ENCODE measurements at places on chromosomes 4 and X.

DNA sequence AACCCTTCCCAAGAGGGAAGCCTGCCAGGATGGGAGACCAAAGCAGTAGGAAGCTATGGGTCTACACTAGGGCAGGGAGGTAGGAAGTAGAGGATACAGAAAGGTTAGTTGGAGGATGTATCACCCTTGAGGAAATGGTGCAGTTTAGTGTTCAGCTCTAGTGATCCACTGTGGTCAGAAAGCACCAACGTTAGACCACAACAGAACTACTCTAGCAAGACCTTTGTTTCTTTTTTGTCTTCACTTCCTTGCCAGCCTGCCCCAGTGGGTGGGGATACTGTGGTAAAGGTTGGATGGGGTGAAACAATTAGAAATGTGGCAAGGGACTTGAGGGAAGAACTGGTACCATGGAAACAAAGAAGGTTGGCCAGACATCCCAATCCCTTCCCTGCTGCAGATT, 83.3 kb downstream of the DDIT4L start:
- peak; percentile 95 for DNase-seq

DNA sequence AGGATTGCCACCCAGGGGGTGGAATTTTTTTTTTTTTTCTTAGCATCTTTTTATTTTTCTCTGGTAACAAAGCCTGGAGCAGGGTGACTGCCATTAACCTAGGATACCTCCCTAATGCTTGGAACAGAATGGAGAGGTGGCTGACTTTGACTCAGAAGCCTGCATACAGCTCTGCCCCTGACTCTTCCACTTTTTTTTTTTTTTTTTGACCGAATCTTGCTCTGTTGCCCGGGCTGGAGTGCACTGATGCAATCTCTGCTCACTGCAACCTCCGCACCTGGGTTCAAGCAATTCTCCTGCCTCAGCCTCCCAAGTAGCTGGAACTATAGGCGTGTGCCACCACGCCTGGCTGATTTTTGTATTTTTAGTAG, 341 bp upstream of the SLC2A9 start:
- DNase-seq, result no peak

DNA sequence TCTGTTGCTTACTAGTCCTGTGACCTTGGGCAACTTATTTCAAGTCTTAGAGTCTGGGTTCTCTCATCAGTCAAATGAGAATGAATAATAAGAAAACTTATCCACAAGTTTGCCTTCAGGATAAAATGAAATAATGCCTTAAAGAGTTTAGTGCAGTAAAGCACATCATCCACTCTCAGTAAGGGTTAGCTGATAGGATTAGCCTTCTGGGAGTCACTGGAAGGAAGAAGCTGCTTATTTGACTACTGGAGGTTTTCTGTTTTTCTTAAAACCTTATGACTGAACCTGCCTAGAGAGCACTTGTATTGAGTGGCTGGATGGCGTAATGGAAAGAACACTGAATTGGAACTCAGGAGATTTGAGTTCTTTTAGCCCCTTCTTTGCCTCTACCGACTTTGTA, 1.8 kb downstream of the RNF128 start:
- no peak for DNase-seq

DNA sequence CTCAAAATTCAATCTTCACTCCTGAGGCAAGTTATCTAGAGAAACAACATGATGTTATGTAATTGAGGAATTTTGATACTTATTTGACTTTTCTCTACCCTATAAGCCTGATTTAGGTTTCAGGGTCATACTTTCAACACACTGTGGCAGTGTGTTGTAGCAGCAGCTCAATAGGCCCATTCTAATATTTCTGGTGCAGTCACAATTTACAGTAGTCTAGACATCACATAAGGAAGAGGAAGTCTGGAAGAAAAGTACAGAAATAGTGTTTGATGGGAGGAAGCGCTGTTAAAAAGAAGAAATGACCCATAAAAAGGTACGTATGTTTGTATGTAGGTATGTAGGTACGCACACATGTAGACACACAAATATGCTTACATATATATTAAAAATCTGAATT, 194.3 kb downstream of the ARHGAP24 start:
- DNase-seq, result no peak

DNA sequence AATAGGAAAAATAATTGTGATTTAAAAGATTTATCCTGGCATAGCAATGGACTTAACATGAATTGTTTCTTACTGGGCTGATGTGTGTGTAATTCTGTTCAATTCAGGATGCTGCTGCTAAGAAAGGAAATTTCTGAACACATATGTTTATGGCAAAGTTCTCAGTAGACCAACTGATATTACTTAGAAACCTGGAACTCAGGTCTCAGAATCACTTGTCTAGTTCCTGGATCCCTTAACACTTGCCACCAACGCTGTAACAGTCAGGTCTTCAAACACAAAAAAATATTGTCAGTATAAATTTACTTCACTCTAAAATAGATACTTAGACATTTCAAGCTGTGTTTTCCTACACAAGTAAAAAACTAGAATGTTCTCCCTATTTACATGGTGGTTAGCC, 5.5 kb downstream of the CASP3 start:
- no peak for DNase-seq

- peak; percentile 9 for DNase-seq
Observed at GRCh38 chr4:166143227-166143626, 270.2 kb downstream of the TLL1 start.

- DNase-seq, result no peak
Observed at GRCh38 chr4:122658818-122659295, 38.0 kb upstream of the IL21 start.

GRCh38 chr4:12979797-12980196, 504.3 kb downstream of the RAB28 start:
- no peak for DNase-seq

GRCh38 chrX:53128097-53128749, 34.3 kb downstream of the KANTR start:
- no peak for DNase-seq

GRCh38 chr4:174437324-174437723, 85.0 kb downstream of the HPGD start:
- DNase-seq, result no peak

DNA sequence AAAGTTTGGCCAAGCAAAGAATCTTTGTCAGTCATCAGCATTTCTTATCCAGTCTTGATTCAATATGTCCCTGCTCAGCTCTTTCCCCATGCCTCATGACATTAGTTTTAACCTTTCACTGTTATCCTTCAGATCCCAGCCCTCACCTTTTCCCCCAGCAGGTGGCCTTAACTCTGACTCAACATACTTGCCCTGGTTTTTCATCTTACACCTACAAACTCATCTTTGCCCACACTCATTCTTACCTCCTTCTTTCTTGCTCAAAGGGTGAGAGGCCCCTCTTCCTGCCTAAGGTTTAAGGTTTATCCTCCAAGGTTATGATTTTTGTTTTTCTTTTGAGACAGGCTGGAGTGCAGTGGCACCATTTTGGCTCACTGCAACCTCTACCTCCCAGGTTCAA, 10.6 kb upstream of the ANXA5 start:
- DNase-seq, result no peak

- no peak for DNase-seq
Observed at GRCh38 chr4:96784336-96784735, 944.4 kb downstream of the PDHA2 start.

- DNase-seq, result no peak
Observed at GRCh38 chr4:82213485-82214417, 160.0 kb downstream of the HNRNPD start.

DNA sequence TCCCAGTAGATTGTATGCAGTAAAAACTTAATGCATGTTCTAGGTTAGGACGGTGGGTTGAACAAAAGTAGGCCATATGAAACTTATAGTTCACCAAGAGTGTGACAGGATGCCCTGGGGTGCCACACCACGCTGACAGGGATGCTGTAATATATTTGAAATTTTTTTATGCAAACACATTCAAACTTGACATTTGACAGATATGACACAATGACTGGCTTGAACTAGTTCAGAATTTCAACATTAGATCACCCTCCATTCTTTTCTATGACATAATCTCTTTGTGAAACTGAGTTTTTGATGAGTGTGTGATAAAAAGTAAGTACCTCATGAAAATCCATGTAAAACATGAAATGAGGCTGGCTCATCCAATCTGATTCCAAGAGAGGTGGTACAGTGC, 198.4 kb downstream of the PALLD start:
- no peak for DNase-seq

GRCh38 chrX:115345615-115346014, 56.1 kb downstream of the LUZP4 start:
- DNase-seq, result no peak

DNA sequence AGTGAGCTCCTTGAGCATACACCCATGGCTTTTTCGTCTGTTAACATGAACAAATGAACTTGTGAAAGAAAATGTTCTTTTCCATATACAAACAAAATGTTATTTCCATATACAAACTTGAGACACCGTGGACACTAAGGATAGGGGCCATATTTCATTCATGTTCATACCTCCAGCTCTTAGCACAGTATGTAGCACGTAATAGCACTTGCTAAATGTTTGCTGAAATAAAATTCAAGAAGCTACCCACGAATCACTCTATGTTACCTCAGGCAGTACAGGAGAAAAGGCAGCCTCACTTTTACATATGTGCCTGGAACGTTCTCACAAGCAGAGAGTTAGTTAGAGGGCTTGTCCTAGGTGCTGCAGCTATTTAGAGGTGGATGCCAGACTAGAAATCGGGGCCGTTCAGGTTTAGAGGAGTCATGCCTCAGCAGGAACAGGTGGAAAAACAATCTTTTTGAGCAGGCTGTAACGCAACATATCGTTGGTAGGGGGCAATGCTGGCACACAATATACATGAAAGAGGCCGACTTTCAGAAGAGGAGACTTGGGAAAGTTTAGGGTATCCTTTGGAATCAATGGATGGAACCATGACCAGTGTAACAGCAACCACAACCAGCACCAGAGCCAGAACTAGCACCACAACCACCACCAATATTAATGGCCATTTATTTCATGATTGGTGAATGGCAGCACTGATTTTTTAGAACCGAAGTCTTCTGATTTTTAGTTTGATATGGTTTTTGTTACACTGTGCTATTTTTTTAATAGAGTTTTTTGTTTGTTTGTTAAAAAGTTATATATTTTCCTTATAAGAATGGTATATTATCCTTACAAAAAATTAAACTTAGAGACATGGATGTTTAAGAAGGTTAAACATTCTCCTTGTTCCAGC, 14.8 kb upstream of the PAQR3 start:
- no peak for DNase-seq

DNA sequence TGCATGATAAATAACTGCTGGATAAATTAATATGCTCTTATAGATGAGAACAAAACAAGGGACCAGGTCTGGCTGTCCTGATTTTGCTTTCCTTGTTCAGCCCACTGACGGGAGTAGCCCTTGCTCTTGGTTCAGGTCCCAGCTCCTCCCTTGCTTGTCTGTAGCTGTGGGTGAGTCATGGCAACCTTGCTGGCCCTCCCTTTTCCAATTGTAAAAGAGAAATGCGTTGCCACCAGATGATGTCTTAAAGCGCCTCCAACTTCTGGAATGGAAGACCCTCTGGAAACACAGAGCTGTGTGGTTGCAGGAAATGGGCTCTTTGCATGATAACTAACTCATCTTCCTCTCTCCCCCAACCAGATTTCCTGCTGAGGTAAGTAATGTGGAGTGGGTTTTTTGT, 171.4 kb downstream of the AASDH start:
- no peak for DNase-seq
